T-cell (primary cell): ENCODE measurements at places on chromosomes 1 and 21. TPM values are rescaled to one million over a fixed set of nuclear protein-coding genes. Genes with fewer than 3 reads are reported as not detected.

DNA sequence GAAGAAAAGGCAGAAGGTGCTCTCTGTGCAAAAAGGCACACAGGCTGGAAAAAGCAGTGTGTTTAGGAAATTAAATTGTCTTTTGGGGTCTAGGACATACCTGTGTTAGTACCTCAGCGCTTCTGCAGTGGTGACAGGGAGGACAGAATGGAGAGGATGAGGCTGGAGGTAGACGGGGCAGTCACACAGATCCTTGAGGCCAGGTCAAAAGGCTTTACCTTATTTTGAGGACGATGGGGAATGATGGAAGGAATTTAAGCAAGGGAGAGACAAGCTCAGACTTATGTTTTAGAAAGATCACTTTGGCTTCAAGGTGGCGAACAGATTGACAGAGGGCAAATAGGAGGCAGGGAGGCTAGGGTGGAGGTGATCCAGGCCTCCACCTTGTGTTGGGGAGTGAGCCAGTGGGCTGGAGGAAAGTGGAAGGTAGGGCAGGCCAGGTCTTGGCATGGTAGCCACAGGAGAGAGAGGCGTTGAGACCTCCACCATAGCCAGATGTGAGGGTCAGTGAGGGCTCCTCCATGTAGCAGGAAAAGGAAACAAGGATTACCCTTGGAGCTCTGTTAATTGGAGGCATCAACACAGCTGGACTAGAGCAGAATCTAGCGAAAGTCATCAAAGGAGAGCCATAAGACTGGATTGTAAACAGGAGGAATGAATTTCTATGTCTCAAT is 4.2 kb downstream of the CYP4B1 start:
- DNase-seq = no peak

GRCh38 chr1:183590244-183591191 is at the start of gene NCF2:
NCF2 (minus strand) TSS chr1:183590459; CDS start chr1:183590329, 130 bp downstream.
- DNase-seq = no peak

DNA sequence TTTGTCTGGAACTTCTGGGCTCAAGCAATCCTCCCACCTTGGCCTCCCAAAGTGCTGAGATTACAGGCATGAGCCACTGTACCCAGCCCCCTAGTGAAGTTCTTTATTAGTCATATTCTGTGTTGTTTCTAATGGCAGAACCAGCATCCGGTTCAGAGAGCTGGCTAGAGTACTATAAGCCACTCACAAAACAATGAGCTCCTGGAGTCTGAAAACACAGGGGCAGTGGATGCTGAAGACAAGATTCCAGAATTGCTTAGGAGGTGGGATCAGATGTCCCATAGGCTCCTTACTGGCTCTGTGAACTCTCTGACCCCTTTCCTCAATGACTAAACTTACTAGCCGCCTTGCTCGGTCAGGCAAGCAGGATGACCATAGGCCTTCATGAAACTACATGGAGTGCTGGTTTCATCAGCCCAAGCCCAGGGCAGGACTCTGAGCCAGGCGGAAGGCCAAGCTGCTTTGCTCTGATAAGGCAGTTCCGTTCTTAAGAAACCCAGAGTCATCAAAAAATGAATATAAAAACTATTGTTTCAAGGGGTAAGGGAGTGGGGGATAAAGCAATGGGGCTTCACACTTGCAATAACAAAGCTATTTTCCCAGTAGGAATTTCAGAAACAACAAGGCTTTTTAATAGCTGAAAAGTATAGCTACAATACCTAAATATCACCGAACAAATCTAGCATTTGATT is 8.1 kb downstream of the MTHFR start:
- DNase-seq = no peak

DNA sequence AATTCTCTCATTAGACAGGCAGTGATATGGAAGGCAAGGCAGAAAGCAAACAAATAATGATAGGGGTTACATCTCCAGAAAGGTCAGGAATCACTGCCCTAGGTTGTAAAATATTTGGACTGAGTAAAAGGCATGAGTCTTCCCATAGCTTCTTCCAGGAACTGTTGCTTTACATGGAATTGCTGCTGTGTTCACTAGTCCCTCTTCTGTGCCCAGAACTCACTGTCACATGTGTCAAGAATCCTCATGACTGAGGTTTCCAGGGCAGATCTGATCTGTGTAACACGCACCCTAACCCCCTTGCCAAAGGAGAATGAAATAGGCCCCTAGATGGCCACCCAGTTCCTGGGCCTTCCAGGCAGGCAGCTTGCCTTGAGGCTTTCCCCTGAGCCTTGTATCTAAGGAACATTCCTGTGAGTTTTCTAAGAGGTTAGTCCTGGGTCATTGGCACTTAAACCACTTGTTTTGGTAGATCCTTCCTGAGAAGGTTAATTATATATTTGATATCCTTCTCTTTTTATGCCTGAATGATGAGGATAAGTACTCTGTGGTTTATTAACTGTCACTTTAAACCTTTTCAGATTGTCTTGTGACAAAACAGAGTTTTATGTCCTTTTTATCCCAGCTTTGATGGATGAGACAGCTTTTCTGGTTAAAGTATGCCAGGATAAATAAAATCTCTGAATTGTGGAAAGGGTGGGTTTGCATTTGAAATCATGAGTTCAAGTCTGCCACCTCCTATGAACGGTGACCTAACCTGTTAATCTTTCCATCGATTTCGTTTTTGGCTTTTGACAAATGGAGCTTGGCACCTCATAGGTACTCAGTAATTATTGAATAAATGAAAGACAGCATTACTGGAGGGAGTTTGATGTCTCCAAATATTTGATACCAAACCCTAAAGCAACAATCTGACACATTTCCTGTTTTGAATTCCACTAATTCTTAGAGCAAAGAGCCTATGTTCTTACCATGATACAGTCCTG is 163.3 kb downstream of the DHRS3 start:
- DNase-seq = no peak

DNA sequence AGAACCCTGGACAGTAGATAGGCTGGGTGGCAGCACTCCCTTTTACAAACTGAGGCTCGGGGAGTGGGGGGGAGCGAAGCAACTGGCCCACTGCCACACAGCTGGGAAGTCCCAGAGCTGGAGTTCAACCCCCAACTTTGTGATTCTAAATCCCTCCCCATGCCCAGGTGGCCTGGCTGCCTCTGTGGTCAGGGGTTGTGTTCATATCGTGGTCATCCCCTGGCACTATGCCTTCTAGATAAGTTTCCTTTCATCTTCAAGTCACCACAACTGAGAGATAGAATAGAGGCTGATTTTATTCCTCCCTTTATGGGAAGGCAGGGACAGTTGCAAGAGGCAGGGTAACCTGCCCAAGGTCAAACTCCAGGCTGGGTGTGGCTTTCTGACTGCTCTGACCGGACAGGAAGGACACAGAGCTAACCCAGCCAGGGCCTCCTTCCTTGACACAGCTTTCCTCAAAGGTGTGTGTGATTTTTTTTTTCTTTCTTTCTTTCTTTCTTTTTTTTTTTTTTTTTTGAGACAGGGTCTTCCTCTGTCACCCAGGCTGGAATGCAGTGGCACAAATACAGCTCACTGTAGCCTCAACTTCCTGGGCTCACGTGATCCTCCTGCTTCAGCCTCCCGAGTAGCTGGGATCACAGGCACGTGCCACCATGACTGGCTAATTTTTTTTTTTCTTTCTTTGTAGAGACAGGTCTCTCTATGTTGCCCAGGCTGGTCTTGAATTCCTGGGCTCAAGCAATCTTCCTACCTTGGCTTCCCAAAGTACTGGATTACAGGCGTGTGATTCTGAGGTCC is 18.4 kb upstream of the TNFRSF1B start:
- DNase-seq = no peak

DNA sequence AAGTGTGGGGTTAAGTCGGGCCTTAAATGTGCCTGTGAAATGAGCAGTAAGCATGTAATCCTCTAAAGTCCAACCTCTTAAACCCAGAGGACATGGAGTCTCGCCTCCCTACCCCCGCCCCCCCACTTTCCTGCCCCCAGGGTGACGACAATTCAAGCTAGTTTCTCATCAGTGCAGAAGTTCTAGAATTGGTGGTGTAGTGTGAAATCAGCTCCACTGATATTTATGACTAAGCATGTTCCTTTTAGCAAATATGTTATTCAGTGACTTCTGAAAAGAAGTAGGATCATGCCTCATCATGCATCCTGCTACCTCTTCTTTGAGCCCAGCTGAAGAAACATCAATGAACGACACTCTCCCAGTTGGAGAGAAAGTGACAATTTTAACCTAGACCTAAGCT is 2.6 kb upstream of the ABCB10 start:
- DNase-seq = no peak

GRCh38 chr1:107362468-107363140 is 221.8 kb downstream of the NTNG1 start:
- no peak for DNase-seq

GRCh38 chr1:234619794-234620247 is 9.8 kb upstream of the IRF2BP2 start:
- no peak for DNase-seq

DNA sequence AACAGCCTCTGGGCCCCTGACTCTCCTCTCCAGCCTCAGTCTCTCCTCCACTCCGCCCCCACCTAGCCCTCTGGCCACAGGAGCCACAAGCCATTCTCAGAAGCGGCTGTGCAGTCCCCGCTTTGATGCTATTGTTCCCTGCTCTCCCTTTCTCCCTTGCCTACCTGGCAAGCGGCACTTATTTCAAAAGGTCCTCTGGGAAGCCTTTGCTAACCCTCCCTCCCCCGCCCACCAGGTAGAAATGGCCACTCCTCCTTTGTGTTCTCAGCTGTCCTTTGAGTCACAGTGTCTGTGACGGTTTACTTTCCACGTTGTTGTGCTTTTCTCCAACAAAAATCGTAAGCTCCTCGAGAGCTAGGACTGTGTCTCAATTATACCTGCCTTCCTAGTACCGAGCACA is 338.4 kb upstream of the PROX1 start:
- DNase-seq = no peak

DNA sequence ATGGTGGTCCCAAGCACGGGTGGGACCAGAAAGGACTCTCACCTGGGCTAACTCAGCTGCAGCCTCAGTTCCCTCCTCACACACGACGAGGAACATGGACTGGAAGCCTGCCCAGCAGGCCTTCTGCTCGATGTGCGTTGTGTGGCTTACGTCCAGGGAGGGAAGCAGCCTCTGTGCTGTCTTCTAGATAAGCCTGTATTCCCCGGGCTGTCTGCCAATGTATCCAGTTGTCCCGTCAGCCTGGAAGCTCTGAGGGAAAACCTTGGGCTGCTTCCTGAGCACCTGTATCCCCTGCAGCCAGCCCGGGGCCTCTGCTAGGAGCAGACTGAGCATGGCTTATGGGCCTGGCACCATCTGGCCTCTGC is 10.5 kb downstream of the PCSK9 start:
- DNase-seq = no peak

- no peak for DNase-seq
These were observed 60.1 kb downstream of the IER5 start for GRCh38 chr1:181148636-181149035.

GRCh38 chr1:32748926-32749325 is 46.4 kb upstream of the SYNC start:
- DNase-seq = no peak

GRCh38 chr1:243806310-243806709 is 43.7 kb downstream of the AKT3 start:
- no peak for DNase-seq

- no peak for DNase-seq
These were observed 1.2 kb upstream of the DLGAP3 start for GRCh38 chr1:34930702-34931071.

DNA sequence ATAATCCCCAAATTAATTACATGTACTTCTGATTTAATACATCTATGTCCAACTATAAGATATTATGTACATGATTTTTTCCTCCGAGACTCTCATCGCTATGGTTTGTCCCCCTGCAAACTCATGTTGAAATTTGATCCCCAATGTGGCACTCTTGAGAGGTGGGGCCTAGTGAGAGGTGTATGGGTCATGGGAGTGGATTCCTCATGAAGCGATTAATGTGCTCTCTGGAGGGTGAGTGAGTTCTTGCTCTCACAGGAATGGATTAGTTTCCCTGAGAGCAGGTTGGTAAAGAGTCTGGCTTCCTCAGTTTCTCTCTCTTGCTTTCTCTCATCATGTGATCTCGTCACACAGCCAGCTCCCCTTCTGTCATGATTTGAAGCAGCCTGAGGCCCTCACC is 16.1 kb downstream of the HSF2BP start:
- no peak for DNase-seq

- DNase-seq = no peak
These were observed 22.8 kb upstream of the DEGS1 start for GRCh38 chr1:224160171-224160682.

DNA sequence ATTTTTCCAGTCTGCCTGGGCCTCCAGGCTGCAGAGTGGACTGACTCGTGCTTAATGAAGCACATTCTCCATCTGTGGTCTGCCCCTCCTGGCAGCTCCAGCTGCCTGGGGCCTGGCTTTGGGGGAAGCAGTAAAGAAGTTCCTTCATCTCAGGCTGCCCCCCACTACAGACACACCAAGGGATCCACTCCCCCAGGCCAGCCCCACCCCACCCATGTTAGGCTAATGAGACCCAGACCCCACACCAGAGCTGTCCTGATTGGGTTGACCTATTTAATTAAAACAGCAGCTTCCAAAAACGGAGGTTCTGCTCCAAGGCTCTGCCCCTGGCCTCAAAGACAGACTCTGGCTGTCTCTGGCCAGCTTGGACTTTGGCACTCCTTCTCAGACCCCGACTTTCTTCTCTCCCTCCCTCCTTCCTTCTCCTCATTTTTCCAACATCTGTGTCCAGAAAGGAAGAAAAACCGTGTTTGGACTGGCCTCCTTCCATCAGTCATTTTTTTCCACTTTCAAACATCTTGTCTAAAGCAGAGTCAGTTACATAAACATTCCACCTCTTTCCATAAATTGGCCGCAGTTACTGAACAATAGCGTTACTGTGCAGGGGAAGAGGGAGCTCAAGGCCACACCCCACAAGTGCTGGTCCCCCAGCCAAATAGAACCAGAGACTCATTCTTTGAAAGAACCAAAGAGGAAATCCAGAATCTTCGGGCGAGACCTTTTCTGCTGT is 29.7 kb downstream of the SERTAD4 start:
- no peak for DNase-seq

- no peak for DNase-seq
These were observed 69.6 kb downstream of the PTPRU start for GRCh38 chr1:29305943-29306342.

DNA sequence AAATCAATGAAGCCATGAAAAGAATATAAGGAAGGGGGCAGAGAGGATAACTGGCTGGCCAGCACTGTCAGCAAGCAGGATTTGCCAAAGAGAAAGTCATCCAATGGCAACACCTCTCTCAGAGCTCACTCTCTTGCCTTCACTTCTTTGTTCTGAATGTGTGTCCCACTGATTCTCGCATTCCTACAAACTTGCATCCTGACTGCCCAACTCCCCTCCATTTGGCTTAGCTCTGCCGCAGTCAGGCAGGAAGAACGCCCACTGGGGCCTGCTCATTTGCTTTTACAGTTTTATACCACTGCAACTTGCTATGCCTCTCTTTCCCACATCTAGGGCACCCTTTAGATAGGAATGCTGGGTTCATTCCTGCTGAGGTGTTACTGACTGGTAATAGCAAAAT is 364.2 kb upstream of the ST6GALNAC5 start:
- no peak for DNase-seq

Gene COL18A1
- 53.8 TPM for total RNA-seq

Gene MAP3K6
- 7.0 TPM for total RNA-seq

Gene CD101
- 4.8 TPM for total RNA-seq

Gene COL6A1
- total RNA-seq = 25.3 TPM

Gene S100A5
- total RNA-seq = not detected

Gene CLDN19
- total RNA-seq = not detected

Gene GNAT2
- not detected for total RNA-seq

Gene SAMD13
- not detected for total RNA-seq

Gene CYP4Z1
- total RNA-seq = not detected

Gene PALMD
- total RNA-seq = not detected
